ENCODE measurements at places on chromosomes 12 and 14.

- no peak for DNase-seq
- no peak overlapping the region for H3K27ac ChIP-seq
- H3K4me3 ChIP-seq: no peak overlapping the region
- peaks cover 2% of the 10 kb centered on the region for H3K4me1 ChIP-seq
- H3K27me3 ChIP-seq: no peaks in the 10 kb centered on the region
- H3K36me3 ChIP-seq: no peaks in the 10 kb centered on the region
Measured at GRCh38 chr14:60862283-60862682, 118.6 kb downstream of the TRMT5 start.

GRCh38 chr14:70086685-70087379 is 101.9 kb downstream of the SLC8A3 start:
- DNase-seq: no peak
- H3K36me3 ChIP-seq: no peaks in the 10 kb centered on the region
- no peak overlapping the region for H3K4me3 ChIP-seq
- no peaks in the 10 kb centered on the region for H3K4me1 ChIP-seq
- H3K27me3 ChIP-seq: peaks cover 13% of the 10 kb centered on the region

- no peak overlapping the region for H3K27ac ChIP-seq
- no peak overlapping the region for H3K4me3 ChIP-seq
- no peaks in the 10 kb centered on the region for H3K27me3 ChIP-seq
- no peak for DNase-seq
- peaks cover 3% of the 10 kb centered on the region for H3K36me3 ChIP-seq
Measured at GRCh38 chr14:38098074-38098836, 109.4 kb upstream of the SSTR1 start.

DNA sequence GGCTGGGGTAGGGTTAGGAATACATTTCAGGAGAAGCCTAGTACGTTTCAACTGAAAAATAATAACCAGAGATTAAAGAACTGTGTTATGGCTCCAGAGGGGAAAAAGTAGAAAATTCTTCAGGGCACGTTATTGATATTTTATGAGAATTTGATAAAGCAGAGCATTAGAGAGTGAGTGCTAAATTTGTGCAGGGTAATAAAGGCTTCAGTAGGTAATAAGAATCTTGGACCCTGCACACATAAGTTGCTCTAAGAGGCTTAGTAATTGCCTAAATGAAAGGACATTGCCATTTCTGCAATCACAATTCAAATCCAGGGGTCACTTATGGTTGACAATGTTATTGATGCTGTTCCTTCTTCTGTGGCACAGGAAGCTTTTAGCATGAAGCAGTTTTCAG is 439.4 kb upstream of the DCN start:
- peaks cover 2% of the 10 kb centered on the region for H3K36me3 ChIP-seq
- H3K4me3 ChIP-seq: no peak overlapping the region
- H3K27ac ChIP-seq: no peak overlapping the region
- DNase-seq: no peak
- H3K4me1 ChIP-seq: no peaks in the 10 kb centered on the region

- no peaks in the 10 kb centered on the region for H3K4me1 ChIP-seq
- DNase-seq: peak; percentile 34
- H3K27me3 ChIP-seq: peaks cover 11% of the 10 kb centered on the region
- H3K4me3 ChIP-seq: no peak overlapping the region
Measured at GRCh38 chr14:64891839-64892375, 12.2 kb upstream of the SPTB start.

GRCh38 chr14:36324897-36325296 is 4.5 kb upstream of the MBIP start:
- no peak overlapping the region for H3K27ac ChIP-seq
- no peak overlapping the region for H3K4me3 ChIP-seq
- H3K4me1 ChIP-seq: peaks cover 7% of the 10 kb centered on the region

- H3K27ac ChIP-seq: no peak overlapping the region
- no peaks in the 10 kb centered on the region for H3K27me3 ChIP-seq
- H3K4me3 ChIP-seq: no peak overlapping the region
- H3K4me1 ChIP-seq: no peaks in the 10 kb centered on the region
- peaks cover 31% of the 10 kb centered on the region for H3K36me3 ChIP-seq
Measured at GRCh38 chr12:6987956-6988553, 17.3 kb downstream of the EMG1 start.

GRCh38 chr12:93844164-93844784 is 167.1 kb downstream of the CRADD start:
- DNase-seq: no peak
- peaks cover 11% of the 10 kb centered on the region for H3K36me3 ChIP-seq
- peaks cover 18% of the 10 kb centered on the region for H3K4me1 ChIP-seq
- no peak overlapping the region for H3K4me3 ChIP-seq
- H3K27ac ChIP-seq: no peak overlapping the region

- no peak for DNase-seq
- H3K27me3 ChIP-seq: no peaks in the 10 kb centered on the region
- no peaks in the 10 kb centered on the region for H3K36me3 ChIP-seq
- H3K4me1 ChIP-seq: no peaks in the 10 kb centered on the region
- no peak overlapping the region for H3K27ac ChIP-seq
- no peak overlapping the region for H3K4me3 ChIP-seq
Measured at GRCh38 chr12:115700896-115701465, 576.5 kb downstream of the MED13L start.

GRCh38 chr12:66189889-66190288 is 875 bp downstream of the IRAK3 start:
- H3K4me1 ChIP-seq: peaks cover 3% of the 10 kb centered on the region
- no peaks in the 10 kb centered on the region for H3K36me3 ChIP-seq
- peaks cover 74% of the 10 kb centered on the region for H3K27me3 ChIP-seq
- no peak overlapping the region for H3K4me3 ChIP-seq
- no peak overlapping the region for H3K27ac ChIP-seq

- no peaks in the 10 kb centered on the region for H3K4me1 ChIP-seq
- H3K27me3 ChIP-seq: peaks cover 27% of the 10 kb centered on the region
- peaks cover 3% of the 10 kb centered on the region for H3K36me3 ChIP-seq
- no peak overlapping the region for H3K4me3 ChIP-seq
- H3K27ac ChIP-seq: no peak overlapping the region
Measured at GRCh38 chr14:96624661-96625425, 122.7 kb downstream of the PAPOLA start.

GRCh38 chr12:63302269-63302940 is 151.4 kb upstream of the AVPR1A start:
- no peaks in the 10 kb centered on the region for H3K4me1 ChIP-seq
- H3K4me3 ChIP-seq: no peak overlapping the region
- no peak for DNase-seq
- no peaks in the 10 kb centered on the region for H3K27me3 ChIP-seq

DNA sequence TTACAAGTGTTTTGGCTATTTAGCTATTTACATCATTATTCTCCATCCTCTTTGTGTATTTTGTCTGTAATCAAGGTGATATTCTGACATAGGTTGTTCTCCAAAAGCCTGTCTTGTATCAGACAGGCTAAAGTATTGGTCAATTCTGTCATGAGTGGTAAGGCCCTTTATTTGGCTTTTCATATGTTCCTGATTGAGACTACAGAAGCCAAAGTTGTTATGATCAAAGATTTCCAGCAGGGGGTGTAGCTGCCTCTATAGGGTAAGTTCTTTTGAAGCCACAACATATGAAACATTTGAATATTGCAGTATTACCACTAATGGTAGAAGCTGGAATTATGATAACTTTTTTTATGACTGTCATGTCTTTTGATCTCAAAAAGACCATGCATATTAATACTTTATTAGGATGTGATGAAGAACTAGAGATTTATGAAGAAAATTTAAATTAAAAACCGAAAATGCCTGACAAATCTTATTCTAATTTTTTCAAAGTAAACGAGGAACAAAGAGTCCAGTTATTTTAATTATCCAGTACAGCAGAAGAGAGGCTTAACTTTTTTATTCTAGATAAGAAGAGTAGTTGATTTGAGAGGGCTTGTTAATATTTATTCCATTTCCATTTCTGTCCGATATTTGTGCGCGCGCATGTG is 3.4 kb upstream of the ARHGAP5 start:
- H3K4me1 ChIP-seq: peaks cover 15% of the 10 kb centered on the region
- peak overlapping the region; percentile 13 for H3K27ac ChIP-seq
- H3K27me3 ChIP-seq: no peaks in the 10 kb centered on the region

DNA sequence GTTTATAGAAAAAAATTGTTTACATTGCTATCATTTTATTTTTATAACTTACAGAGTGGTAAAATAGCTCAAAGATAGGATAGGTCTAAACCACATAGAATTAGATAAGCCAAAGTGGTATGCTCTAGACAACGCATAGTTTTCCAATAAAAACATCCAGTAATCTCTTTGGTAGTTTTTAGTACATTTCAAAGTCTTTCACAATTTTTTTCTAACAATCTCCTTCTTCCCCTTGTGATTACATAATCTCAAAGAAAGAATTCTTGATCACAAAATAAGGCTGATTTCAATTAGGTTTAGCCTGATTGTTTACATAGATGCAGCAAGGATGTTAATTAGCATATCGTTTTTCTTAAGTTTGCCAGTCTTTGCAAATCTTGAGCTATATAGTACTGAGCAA is 460.0 kb downstream of the FUT8 start:
- no peaks in the 10 kb centered on the region for H3K4me1 ChIP-seq
- H3K36me3 ChIP-seq: no peaks in the 10 kb centered on the region
- DNase-seq: no peak
- H3K4me3 ChIP-seq: no peak overlapping the region
- H3K27me3 ChIP-seq: no peaks in the 10 kb centered on the region

DNA sequence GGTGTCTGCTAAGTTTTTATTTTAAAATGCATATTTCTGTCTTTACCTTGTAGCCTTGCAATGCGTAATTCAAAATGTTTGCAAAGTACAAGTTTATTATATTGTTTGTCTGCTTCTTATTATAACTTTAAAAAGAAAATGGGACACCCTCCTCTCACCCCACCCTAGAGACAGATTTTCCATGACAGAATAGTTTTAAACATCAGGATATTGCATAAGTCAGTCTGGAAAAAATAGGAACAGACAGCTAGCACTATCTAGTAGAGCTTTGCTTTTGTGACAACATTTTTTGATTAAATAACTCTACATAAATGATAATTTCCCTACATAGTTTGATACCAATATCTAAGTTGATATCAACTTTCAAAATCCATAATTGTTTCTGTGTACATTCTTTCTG is 71.3 kb downstream of the PDE3A start:
- H3K27me3 ChIP-seq: no peaks in the 10 kb centered on the region
- DNase-seq: no peak
- no peaks in the 10 kb centered on the region for H3K4me1 ChIP-seq
- no peak overlapping the region for H3K27ac ChIP-seq

- H3K27me3 ChIP-seq: no peaks in the 10 kb centered on the region
- H3K36me3 ChIP-seq: no peaks in the 10 kb centered on the region
- no peak for DNase-seq
- H3K4me1 ChIP-seq: peaks cover 3% of the 10 kb centered on the region
- H3K27ac ChIP-seq: no peak overlapping the region
Measured at GRCh38 chr14:34025325-34026017, 74.6 kb upstream of the EGLN3 start.

DNA sequence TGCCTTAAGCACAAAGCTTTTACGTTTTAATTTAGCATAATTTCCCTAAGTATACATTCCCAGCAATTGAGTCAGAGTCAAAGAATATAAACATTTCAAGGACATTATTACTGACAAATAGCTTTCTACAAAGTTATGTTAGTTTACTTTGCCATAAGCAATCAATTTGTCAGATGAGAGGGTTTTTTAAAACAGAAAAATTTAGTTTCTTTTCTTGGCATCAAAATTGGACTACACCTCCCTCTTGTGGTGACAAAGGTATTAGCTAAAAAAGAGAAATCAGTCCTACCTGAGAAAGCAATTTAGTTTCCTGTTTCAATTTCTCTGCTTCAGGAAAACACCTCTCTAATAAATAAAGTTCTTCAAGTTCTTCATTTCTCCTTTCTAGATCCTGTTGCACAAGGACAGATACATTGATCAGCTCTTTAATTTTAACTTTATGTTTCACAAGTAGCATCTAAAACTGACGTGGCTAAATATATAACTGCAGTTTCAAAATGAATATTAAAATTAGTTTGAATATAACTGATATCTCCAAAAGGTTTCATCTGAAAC is 39.9 kb downstream of the DNAI7 start:
- H3K27me3 ChIP-seq: no peaks in the 10 kb centered on the region
- peak overlapping the region; percentile 72 for H3K4me3 ChIP-seq
- peak; percentile 7 for DNase-seq
- H3K4me1 ChIP-seq: peaks cover 5% of the 10 kb centered on the region

GRCh38 chr14:70595443-70596185 is 4.8 kb downstream of the MED6 start:
- no peak overlapping the region for H3K4me3 ChIP-seq
- H3K27ac ChIP-seq: no peak overlapping the region
- H3K36me3 ChIP-seq: peaks cover 63% of the 10 kb centered on the region
- peaks cover 31% of the 10 kb centered on the region for H3K4me1 ChIP-seq

DNA sequence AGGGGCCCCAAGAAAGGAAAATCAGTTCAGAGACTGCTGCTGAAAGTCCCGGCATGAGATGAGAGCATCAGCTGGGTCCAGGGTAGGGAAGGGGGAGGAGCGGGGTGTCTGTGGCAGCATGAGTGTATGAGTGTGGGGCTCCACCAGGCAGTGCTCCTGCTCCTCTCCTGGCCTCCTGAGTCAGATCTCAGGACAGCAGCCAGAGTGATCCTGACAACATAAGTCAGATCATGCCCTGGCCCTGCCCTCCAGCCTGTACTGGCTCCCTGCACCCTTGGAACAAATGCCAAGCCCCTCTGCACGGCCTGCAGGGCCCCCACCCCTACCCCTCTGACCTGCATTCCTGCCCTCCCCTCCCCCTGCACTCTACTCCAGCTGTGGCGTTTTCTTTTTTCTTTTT is 24.2 kb upstream of the LRP1-AS start:
- DNase-seq: no peak
- no peak overlapping the region for H3K27ac ChIP-seq
- H3K4me3 ChIP-seq: no peak overlapping the region
- H3K36me3 ChIP-seq: no peaks in the 10 kb centered on the region

DNA sequence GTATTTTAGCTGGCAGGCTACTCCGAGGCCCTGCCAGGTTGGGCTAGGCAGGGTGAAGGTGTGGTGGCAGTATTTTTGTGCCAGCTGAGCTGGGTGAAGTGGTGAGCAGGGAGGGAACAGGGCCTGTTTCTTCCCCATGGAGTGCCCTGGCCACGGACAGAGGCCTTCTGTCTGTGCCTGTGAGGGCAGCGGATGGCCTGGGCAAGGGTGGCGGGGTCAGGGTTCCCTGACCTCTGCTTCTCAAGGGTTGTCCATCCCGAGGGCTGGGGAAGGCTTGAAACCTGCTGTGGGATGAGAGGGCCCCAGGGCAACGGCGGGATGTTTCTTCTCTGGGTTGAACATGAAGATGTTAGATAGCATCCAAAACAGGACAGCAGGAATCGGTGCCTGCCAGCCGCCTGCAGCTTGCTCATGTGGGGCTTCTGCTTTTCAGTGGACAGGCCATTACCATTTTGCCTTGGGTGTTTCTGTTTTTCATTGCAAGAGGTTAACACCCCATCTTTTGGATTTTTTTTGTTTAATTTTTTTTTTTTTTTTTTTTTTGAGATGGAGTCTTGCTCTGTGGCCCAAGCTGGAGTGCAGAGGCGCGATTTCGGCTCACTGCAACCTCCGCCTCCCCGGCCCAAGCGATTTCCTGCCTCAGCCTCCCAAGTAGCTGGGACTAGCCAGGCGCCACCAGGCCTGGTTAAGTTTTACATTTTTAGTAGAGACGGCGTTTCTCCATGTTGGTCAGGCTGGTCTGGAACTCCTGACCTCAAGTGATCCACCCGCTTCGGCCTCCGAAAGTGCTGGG is 3.3 kb downstream of the MTA1 start:
- H3K4me1 ChIP-seq: peaks cover 36% of the 10 kb centered on the region
- no peaks in the 10 kb centered on the region for H3K27me3 ChIP-seq
- no peak overlapping the region for H3K4me3 ChIP-seq
- H3K27ac ChIP-seq: peak overlapping the region; percentile 91
- peaks cover 3% of the 10 kb centered on the region for H3K36me3 ChIP-seq
